Naive thymus-derived CD8-positive, alpha-beta T cell (primary cell): ENCODE measurements at places on chromosomes 3 and 15.

- no peak for DNase-seq
These were observed 80.1 kb downstream of the FEZF2 start for GRCh38 chr3:62293051-62293780.

- no peak for DNase-seq
These were observed 52.0 kb upstream of the LRIG1 start for GRCh38 chr3:66552846-66553245.

DNA sequence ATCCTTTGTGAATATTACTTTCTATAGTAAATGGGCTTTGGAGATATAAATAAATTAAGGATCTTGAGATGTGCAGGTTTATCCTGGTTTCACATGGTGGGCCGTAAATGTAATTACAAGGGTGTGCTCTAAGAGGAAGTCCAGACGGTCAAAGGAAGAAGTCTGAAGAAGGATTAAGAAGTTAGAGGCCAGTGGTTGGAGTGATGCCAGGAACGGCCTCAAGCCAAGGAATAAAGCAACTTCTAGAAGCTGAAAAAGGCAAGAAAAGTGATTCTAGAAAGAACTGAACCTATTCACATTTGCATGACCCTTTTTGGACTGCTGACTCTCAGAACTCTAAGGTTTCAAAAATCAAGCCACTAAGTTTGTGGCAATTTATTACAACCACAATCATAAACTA lies 981.3 kb upstream of the ALCAM start:
- no peak for DNase-seq

DNA sequence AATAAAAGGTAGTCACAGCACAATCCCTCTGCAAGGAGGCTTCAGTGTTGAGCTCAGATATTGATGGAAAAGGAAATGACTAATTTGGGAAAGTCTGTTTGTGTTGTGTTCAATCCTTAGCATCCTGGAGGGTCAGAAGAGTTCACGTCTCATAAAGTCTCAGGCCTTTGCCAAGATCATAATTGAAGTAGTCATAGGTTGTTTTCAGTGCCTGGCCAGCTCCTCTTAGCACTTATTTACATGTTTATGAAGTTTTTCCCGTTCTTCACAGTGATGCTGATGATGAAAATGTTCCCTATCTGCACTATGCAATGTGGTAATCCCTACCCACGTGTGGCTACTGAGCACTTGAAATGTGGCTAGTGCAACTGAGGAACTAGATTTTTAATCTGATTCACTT lies 61.6 kb upstream of the TGFBR2 start:
- no peak for DNase-seq

DNA sequence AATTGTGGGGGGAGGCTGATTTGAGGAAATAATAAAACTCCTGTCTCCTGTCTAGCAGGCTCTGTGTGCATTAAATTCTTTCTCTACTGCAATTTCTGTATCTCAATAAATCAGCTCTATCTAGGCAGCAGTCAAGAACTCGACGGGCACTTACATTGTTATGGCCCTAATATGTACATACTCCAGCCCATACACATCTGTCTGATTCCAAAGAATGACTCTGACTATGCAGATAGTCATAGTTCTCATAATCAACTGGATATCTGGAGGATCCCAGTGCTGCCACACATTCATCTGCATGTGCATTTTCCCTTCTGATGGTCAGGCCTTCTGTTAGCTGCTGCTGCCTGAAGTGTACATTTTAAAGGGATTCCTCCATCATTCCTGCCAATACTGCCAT lies 114.6 kb downstream of the GABRB3 start:
- no peak for DNase-seq

GRCh38 chr3:8210882-8211341 lies 290.7 kb upstream of the LMCD1 start:
- DNase-seq: no peak

DNA sequence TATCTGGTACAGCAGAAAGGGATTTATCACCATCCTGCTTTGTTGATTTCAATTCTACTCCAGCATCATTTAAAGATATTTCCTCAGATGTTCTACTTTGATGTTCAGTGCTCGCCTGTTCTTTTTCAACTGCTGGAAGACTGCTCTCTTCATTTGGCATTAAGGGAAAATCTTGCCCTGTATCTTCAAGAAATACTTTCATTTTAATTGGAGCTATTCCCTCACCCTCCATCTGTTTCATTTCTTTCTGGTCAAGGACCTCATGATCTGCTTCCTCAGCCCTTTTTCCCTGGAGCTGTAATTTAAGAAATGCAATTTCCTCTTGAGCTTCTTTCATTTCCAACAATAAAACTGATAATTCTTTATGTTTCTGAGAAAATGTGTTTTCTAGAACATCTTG lies 37.8 kb upstream of the HCLS1 start:
- DNase-seq: no peak

DNA sequence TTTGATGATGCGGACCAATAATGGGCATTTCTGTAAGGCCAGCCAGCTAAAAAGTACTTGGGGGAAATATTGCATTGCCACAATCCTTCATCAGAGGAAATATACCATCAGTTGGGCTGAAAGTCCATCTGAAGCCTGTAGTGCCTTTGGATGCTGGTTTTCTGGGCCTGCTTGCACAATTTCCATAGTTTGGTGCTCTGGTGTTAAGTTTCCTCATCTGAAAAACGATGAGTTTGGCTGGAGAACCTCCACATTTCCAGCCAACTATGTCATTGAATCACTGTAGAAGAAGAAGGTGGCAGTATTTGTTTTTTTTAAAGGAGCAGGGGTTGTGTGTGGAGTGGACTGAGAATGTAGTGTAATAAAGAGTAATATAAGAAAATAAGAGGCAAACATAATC lies 10.1 kb downstream of the CCNB2 start:
- no peak for DNase-seq

- DNase-seq: no peak
These were observed 194.9 kb downstream of the RAP2B start for GRCh38 chr3:153356908-153357307.
